ENCODE measurements at places on chromosomes 5 and 9.

DNA sequence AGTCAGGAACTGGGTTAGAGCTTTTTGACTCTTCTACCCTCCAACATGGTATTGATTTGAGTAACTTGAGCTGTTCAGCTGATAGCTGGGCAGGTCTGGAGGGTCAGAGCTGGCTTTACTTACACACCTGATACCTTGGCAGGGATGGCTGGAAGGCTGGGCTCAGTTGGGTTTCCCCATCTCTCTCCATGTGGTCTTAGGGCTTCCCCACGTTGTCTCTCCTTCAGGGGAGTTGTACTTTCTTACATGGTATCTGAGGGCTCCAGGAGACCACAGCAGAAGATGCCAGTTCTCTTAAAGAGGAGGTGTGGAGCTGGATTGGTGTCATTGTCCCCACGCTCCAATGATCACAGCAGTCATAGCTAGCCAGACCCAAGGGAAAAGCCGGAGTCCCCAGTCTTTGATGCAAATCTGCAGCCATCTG lies 25.6 kb downstream of the ISOC1 start:
- no peak for DNase-seq

- no peak for DNase-seq
Measured at GRCh38 chr5:35096216-35096615, 48.5 kb upstream of the AGXT2 start.

DNA sequence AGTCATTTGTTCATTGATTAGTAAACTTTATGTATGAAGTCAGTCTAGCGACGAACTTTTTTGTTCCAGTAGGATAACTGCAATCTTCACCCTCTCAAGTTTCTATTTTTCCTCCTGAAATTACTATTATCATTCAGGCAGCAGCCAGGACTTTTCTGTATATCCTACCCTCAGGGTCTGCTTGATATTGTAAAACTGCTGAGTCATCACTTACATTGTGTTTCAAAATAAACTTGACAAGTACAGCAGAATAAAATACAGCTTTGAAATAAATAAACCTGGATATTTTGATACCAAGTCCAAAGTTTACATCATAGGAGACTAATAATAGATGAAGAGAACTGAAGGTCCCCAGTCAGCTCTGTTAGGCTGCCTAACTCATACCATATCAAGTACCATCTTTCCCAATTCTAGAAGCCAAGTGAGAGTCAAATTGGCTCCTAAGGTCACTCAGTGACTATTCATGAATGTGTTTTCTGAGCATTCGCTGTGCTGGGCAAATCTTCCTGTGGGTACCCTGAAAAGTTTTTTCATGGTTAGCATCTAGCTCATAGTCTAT lies 234.6 kb downstream of the PARP8 start:
- no peak for DNase-seq

DNA sequence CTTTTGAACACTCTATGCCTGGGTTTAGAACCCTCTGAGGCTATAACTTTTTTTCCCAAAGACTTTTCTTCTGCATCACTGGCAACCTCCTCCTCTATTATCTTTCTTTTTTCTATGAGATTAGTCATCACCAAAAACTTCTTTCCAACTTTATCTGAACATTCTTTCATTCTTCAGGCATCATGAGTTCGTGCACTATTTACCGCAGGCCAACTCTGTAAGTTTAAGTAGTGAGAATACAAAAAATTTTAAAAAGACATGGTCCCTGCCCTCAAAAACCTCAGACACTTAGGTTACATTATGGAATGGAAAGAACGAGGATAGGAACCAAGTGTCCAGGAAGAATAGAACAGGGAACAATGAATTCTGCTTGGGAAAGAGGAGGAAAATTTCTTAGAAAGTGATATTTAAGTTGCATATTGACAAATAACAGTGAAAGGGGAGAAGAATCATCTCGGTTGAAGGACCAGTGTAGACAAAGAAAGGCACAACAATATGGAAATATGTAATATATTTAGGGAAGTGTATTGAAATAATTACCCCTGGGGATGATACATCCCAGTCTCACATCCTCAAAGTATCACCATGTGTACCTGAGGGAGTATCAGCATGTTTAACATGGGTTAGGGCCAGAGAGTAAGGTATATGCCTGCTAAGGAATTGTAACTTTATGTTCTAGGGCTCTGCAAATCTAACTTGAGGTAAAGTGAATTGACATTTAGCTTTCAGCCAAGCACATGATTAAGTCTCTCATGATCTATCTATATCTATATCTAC lies 196.5 kb upstream of the NREP start:
- no peak for DNase-seq

- DNase-seq = no peak
Measured at GRCh38 chr5:143698574-143698973, 113.4 kb upstream of the HMHB1 start.

DNA sequence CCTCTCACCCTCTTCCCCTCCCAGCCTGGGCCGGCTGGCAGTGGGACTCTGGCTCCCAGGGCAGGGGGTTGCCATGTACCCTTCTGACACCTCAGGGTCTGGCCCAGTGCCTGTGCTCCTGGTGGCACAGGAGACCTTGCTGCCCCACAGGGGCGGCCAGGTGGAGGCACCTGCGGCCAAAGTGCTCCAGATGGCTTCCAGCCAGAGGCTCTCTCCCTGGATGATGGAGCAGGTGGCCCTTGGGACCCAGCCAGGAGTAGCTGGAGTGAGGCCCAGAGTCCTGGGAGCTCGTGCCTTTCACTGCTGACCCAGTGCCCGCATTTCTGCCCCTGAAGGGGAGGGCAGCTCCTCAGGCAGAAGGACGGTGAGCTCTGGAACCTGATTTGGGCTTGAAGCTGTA lies 87.3 kb downstream of the NTNG2 start:
- no peak for DNase-seq

DNA sequence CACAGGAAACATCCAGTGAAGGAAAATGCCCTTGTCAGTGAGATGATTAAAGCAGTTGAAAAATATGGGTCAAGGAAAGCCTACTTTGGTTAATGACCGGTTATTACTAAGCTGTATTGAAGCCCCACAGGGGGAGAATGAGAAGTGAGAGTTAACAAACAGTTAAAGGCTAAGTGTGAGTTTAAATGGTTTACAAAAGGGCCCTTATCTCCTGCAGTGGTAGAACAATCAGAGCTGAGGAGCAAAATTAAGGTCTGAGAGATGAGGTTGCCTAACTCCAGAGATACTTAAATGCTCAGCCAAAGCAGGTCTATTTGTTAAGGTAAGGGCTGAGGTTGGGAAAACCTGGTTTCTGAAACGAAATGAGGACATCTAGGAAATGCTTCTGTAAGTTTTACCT lies 75.1 kb upstream of the FER start:
- no peak for DNase-seq

GRCh38 chr9:27784847-27785713 lies 211.8 kb upstream of the C9orf72 start:
- no peak for DNase-seq

- no peak for DNase-seq
Measured at GRCh38 chr9:102047549-102047948, 309.1 kb upstream of the GRIN3A start.

DNA sequence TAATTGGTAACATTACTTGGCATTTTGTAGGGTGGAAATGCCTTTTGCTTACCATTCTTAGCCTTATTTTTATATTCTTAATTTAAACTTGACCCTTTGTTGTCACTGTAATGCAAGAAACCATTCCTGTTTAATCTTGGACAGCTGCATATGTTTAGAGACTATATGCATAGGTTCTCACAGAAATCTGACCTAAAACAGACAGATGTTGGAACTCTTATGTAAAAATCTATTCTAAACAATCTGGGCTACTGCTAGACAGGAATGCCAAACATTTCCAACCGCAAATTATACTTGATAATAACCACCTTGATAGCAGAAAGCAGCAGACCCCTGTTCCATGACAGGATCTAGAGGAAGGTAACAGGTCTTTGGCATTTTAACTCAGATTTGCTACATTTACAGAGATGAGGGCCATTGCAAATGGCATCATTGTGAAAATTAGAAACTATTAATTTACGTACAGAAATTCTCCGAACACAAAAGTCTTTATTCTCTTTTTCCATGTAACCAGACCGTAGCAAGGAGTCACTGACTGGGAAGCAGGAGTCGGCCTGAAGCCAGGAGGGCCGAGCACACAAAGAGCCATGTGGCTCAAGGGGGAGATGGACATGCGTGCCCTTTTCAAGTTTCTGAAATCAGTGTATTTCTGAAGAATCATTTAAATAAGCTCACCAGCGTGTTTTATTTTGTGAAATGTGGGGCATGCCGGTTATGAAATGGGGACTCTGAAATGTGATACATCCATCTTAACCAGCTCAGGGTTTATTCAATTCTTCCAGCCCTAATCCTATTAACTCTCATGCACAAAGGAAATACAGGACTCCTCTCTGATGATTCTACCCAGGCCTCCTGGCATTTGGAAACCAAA lies 139.3 kb downstream of the AOPEP start:
- peak; percentile 70 for DNase-seq

- no peak for DNase-seq
Measured at GRCh38 chr5:44538797-44539601, 149.8 kb upstream of the FGF10 start.

- no peak for DNase-seq
Measured at GRCh38 chr5:180112181-180112861, 40.8 kb upstream of the RNF130 start.

DNA sequence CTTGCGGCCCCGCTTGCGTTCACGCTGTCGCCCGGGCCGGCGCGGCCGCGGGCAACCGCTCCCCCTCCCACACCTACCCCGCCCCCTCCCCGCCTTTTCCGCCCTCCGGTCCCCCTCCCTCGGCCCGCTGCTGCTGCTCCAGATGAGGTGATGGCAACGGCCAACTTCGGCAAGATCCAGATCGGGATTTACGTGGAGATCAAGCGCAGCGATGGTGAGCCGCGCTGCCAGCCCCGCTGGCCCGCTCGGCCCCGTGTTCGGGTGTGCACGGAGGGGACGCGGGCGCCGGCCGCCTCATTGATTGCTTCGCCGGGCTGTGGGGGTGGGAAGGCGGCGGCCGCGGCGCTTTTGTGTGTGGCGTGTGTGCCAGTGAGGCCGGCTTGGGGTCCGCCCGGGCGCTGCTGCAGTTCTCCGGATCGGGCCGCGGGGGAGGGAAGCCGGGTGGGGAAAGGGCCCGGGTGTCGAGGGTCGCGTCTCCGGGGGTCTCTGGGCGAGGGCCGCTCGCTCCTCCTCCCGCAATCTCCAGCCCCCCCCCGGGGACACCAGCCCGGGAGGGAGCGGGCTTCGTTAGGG lies 403 bp downstream of the KIF2A start:
- DNase-seq = peak; percentile 56

- DNase-seq = no peak
Measured at GRCh38 chr9:107049803-107050184, 186.8 kb downstream of the ZNF462 start.

GRCh38 chr5:17400724-17401469 lies 97.1 kb upstream of the TAF11L2 start:
- DNase-seq = no peak

- no peak for DNase-seq
Measured at GRCh38 chr9:121955649-121956048, 137.5 kb downstream of the TTLL11 start.

GRCh38 chr5:173660481-173661280 lies 44.2 kb upstream of the BOD1 start:
- DNase-seq = no peak

GRCh38 chr9:35452481-35452880 lies 37.4 kb upstream of the RUSC2 start:
- DNase-seq = no peak

- no peak for DNase-seq
Measured at GRCh38 chr5:1510631-1511030, 13.1 kb downstream of the LPCAT1 start.

- DNase-seq = no peak
Measured at GRCh38 chr9:16925426-16925825, 55.0 kb upstream of the BNC2 start.

- DNase-seq = no peak
Measured at GRCh38 chr5:124617787-124618186, 128.7 kb downstream of the ZNF608 start.

DNA sequence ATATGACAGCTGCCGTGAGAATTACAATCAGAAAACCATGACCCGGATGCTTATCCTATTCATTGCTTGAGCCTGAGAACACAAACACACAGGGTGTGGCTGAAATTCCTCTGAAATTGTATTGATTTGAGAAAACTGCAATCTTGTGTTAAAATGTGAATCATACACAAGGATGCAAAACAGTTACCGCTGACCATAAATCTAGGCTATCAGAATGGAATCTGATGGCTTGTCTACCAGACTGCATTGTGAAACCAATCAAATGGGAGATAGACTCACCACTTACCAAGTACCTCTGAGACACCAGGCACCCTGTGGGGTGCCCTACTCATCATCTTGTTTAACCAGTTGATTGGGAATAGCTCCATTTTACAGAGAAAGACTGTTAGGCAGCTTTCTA lies 188.7 kb upstream of the MSX2 start:
- no peak for DNase-seq

- no peak for DNase-seq
Measured at GRCh38 chr9:68964102-68964541, 49.8 kb downstream of the PRKACG start.

DNA sequence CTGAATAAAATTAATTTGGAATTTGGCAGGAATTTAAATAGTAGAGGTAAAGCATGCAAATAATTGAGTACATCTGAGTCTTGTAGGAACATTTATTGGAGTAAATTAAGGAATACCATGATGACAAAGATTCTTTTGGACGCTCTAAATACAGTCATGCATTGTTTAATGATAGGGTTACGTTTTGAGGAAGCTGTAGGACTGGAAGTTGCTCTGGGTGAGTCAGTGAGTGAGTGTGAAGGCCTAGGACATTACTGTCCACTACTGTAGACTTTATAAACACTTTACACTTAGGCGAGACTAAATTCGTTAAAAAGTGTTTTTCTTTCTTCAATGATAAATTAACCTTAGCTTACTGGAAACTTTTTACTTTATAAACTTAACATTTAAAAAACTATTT lies 113.0 kb downstream of the FAM170A start:
- no peak for DNase-seq

GRCh38 chr9:95644377-95644776 lies 127.6 kb upstream of the PTCH1 start:
- DNase-seq = no peak

GRCh38 chr9:111866976-111867375 lies 29.6 kb upstream of the UGCG start:
- no peak for DNase-seq

DNA sequence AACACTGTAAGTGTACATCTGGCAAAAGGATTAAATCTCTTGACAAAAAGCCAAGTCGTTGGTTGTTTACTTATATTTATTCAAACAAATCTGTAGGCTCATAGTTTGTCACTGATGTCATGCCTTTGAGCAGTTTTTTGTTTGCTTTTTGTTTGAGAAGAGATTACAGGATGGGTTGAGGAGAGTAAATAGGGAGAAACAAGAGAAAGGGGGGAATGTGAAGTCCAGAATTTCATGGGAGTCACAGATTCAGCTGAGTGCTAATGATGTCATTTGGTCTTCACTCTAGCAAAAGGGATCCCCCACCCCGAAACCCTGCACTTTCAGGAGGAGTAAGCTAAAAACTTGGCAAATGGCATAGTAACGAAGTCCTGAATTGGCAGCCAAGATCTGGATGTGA lies 337.4 kb downstream of the GLIS3 start:
- no peak for DNase-seq

GRCh38 chr9:122815544-122815943 lies 12.8 kb downstream of the PDCL start:
- DNase-seq = no peak

- DNase-seq = no peak
Measured at GRCh38 chr5:111394586-111394985, 117.7 kb downstream of the STARD4 start.

Measured in dorsolateral prefrontal cortex (tissue), 122 donors.